CD4-positive, alpha-beta T cell treated with Interleukin-17A for 4 hours (primary cell): ENCODE measurements at places on chromosomes 2 and 18.
A peak's percentile ranks its signal among the peaks of the same experiment; 100 is the strongest.

DNA sequence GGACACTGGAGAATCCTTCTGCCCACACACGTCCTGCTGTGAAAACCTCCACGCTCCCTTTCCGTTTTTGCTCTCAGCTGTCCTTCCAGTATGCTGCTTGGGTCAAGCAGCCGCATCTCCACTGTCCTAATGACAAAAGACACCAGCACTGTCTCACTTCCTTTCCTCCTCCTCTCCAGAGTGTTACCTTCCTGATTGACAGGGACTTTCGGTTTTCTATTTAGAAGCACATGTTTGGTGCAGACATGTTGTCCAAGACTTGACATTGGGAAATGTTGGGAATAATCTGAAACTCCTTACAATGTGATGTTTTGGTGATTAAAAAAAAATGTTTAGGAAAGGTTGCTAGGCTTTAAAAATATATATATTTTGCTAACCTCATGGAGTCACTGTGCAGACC is 226.6 kb downstream of the FAM210A start:
- DNase-seq, result no peak

DNA sequence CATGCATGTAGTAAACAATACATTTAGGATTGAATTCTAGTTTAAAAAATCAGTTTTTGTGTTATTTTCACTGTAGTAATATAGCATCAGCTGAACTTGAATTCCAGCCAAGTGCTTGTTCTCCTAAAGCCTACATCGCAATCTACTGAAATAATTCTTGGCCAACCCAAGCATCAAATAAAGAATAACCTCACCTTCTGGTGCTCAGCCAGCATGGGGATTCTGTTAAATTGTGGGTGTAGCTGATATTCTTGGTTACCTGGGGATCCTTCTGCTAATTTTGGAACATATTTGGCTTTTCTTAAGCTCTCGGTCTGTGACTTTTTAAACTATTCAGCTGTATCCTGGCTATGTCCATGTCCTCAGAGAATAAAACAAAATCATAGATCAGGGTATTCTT is 248.8 kb downstream of the NRXN1 start:
- DNase-seq, result no peak

DNA sequence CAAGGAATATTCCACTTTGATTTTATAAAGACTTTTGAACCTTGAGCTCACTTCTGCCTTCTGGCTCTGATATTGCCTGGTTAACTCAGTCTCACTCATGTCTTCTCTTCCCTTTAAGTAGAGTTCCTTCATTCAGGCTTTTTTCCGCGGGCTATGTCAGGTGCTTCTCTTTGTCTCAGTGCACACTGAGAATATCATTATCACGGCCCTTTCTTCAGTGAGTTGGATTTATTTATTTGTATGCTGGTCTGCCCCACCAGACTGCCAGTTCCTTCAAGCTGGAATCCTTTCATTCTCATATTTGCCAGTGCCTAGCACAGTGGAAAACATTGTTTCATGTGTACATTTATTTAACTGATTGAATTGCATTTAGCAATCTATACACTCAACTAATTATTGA is 136.5 kb downstream of the DOK6 start:
- DNase-seq, result no peak

- DNase-seq, result no peak
Observed at GRCh38 chr2:181399027-181399426, 58.2 kb upstream of the ITGA4 start.

- no peak for DNase-seq
Observed at GRCh38 chr18:46677611-46678010, 20.6 kb upstream of the LOXHD1 start.

DNA sequence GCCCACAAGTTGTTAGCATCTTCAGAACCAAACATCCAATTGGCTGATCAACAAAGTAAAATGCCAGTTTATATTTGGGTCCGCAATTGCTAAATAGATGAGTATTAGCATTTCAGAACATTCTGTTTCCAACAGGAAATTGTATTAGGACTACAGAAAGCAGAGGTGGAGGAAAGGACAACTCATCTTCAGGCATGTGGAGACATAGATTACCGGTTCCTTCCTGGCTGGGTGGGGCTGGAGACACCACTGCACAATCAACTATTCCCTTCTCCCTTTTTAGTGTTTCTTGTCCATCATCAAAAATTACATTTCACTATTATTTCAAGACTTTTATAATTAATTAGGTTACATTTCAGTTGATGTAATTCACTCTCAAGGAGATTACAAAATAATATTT is 83.8 kb downstream of the ADAM23 start:
- no peak for DNase-seq

GRCh38 chr2:148122788-148123187 is 101.9 kb downstream of the MBD5 start:
- DNase-seq, result no peak

DNA sequence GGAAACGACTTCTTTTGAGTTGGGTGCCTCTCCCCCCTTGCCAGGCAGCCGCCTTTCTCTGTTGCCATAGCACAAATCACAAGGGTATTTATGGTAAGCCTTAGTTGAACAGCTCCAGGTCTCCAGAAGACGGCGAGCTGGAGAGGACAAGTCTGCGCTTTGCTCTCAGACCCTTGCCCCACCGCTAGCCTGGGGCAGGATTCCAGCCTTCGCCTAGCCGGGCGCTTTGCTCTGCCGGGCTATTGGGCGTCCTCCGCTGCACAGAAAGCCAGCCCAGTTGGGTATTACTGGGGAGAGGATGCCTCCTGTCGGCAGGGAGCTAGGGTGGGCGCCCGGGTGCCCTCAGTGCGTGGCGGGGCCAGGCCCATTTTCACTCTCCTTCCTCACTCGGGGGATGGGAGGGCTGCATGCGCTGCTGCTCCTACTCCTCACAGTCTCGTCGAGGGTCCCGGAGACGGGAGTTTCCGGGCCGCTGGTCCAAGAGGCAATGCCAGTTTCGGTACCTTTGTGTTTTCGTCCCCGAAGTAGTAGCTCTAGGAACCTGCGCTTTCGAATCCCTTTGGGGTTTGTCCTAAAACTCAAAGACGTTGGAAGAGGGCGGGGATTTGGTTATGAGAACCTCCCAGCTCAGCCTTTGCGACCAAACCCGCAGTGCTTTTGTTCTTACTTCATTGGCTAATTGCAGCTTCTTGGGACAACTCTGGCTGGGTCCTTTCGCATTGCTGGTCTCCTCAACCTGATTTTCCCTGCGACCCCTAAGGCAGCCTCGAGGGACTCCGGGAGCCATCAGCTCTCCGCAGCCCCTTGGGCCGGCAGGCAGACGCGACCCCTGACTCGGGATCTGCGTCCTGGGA is 3.6 kb upstream of the DLX2 start:
- peak; percentile 56 for DNase-seq

- DNase-seq, result no peak
Observed at GRCh38 chr2:73008766-73009135, 62.8 kb downstream of the SFXN5 start.

DNA sequence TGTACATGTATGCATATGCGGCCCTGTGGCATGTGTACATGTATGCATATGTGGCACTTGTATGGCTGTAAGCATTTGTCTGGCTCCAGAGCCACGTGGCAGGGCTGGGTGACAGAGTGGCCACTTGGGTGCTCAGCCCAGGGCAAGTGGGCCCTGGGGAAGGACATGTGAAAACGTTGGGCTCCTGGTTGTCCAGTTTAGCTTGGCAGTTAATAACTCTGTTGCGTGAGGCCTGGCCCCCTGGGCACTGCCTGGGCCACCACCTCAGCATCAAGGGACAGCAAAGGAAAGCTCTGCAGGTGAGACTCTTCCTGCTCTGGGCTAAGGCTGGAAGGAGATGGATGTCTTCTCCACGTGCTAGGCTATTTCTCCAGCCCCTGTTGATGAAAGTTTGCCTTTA is 119.9 kb downstream of the CTIF start:
- DNase-seq, result no peak

DNA sequence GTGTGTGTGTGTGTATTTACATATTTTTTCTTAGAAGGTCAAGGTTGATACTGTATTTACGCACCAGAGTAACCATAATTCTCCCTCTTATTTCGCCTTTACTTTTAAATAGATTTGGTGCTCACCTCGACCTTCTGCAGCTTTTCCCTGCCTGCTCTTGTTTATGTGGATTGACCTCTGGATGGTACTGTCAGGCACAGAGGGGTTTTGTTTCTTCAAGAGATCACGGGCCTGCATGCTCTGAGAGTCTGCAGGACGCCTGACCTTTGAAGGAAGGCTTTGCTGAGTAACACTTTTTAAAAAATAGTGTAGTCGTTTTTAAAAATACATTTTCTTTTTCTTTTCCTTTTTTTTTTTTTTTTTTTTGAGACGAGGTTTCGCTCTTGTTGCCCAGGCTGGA is 18.1 kb upstream of the EFHD1 start:
- DNase-seq, result no peak

DNA sequence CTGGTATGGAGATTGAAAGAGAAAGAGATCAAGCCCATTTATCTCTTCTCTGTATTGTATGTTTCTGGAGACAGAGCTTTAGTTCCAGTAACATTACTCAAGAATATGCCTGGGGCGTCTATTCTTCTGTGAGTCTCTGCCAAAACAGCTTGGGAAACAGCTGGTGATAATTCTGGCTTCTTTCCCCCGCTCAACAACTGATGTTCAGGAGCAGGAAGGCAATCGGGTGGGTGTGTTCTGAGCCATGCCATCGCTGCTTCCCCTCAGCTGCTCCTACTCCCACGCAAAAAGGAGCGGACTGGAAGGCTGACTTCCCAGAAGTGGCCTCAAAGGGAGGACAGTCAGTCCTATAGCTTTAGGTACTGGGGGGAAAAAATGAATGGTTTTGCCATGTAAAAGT is 695.1 kb downstream of the PLCL1 start:
- no peak for DNase-seq
